Left renal cortex interstitium (tissue), 4 donors: ENCODE measurements at places on chromosomes 16 and 17. TPM values are rescaled to one million over a fixed set of nuclear protein-coding genes. Genes with fewer than 3 reads are reported as not detected.

DNA sequence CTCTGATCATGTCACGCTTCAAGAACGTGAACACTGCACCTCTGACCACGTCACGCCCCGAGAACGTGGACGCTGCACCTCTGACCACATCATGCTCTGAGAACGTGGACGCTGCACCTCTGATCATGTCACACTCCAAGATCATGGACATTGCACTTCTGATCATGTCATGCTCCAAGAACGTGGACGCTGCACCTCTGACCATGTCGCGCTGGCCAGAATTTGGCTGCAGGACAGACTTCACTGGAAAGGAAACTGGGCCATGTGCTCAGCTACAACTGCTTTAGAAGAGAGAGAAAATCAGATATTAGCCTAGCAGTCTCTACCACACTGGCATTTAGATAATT is 182.7 kb downstream of the RPTOR start:
- DNase-seq, result no peak

DNA sequence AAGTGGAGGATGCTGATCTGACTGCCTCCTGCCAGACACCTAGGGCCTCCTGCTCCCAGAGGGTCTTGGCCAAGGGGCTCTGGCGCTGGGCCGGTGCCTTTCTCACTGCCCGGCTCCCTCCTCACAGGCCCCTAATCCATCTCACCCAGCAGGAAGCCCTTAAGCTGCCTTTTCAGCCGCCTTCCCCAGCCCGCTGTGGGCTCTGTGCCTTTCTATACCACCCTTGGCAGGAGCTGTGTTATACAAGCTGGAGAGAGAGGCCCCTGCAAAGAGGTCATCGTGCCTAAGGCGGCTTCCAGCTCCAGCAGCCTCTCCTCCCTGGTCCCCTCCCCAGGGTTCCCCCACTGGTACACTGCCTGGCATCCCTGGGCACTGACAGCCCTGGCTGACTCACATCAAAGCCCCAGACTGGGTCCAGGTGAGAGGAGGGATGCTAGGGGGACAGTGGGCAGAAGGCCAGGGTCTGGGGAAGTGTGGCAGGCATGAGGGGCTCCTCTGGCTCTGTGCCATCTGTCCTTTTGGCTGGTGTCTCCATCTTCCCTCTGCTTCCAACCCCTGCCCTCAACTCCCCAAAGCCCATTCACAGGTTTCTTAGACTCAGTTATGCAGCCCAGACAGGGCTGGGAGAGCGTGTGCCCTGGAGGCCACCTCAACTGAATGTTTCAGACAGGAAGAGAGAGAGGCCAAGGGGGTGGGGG is 15.3 kb upstream of the FZD2 start:
- no peak for DNase-seq

DNA sequence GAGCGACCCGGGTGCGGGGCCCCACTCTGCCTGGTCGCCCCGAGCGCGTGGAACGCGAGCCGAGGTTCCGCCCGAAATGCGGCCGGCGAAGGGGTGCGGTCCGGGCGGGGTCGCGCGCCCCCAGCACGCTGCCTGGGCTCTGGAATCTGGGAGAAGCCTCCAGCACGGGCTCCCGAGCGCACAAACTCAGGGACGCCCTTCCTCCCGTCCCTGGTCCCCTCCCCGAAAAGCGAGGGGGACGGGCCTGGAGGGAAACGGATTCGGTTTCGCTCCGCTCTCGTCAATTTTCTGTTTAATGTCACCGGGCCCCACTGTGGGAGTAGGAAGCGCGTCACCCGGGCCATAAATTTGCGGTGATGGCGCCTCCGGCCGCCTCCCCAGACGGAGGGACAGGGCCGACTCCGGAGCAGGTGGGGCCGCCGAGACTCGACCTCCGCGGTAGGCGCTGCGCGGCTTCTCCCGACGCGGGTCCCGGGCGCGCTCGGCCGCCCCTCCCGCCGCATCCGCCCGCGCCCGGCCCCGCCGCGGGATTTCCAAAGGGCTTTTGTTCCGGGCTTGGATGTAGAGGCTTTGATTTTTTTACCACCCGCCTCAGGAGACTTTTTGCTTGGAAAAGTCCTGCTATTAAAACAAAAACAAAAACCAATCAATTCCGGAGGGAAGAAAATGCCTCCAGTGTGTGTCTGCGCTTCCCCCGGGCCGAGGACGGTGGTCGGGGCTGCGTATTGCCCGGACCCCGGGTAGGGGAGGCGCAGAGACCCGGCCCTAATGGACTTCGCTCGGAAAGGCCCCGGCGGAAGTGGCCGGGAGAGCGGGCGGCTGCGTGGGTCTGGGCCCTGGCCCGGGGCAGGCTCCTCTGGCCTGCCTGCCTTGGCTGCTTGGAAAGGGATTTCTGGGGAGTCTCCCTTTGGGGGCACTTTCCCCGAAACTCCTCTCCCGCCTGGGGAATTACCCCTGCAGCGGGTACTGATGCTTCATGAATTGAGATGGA is 7.9 kb upstream of the BAHCC1 start:
- no peak for DNase-seq

DNA sequence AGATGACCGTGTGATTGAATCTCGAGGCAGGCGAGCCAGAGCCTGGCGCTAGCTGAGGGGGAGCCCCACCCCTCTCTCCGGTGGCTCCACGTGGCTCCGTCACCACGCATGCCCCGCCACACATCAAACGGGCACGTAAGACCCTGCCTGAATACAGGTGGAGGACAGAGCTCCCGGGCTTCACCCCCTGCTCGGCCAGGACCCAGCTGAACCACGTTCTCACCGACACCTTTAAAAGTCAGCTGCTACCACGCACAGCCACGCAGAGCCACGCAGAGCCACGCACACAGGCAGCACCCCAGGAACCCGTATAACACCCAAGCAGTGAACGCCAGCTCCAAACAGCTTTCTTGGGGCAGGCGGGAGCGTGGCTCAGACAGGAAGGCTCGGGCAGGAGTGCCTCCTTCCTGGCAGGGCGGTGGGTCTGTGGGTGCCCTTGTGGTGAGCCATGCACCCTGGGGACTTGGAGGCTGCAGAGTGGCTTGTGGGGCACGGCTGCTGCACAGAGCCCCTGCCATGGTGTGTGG is 4.4 kb downstream of the TMEM204 start:
- no peak for DNase-seq

DNA sequence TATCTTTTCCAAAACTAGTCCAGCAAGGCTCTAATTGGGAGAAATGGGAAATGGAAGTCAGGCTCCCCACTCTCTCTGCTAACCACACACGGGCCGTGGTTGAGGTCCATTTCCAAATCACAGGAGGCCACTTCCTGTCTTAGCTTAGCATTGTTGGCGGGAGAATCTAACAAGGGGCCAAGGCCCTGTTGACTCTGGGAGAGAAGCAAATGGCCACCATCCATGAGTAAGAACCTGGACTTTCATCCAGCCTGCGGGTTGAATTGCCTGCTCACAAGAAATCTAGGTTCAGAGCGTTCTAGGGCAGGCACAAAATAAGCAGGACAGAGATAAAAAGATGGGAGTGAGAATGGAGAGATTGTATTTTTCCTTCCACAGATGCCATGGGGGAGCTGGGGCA is 5.7 kb downstream of the FAM20A start:
- no peak for DNase-seq

GRCh38 chr17:82881900-82882714 is 42.3 kb upstream of the ZNF750 start:
- DNase-seq, result no peak

- DNase-seq, result no peak
Measured at GRCh38 chr16:47392081-47392480, 68.8 kb downstream of the ITFG1 start.

DNA sequence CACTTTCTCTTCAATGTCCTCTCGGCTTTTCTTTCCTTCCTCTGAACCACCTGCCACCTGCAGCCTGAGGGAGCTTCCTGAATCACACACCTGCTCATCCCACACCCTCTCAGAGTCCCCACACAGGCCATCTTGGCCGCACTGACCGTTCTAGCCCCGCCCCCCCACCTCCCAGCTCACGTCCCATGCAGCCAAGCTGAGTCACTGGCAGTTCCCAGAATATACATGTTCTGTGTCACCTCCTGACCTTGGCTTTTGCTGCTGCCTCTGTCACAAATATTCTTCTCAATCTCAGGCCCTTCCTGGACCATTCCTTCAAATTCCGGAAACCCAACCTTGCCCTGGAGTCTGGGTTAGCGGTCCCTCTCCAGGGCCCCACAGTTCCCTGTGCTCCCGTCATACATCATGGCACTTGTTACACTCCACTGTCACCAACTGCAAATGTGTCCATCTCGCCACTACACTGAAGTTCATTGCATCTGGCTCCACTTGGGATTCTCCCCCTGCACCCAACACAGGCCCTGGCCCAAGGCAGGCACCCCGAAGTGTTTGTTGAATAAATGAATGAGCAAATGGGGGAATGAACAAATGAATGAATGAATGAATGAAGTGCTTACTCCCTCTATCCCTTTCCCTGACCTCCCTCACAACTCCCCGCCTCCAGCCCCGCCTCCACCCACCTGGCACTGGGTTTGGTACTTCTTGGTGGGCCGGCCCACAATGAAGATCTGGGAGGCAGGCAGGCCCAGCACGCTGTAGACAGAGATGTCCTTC is 12.8 kb downstream of the PIMREG start:
- DNase-seq, result no peak

The RHOT1 gene
- polyA plus RNA-seq, result 61.2 TPM

The SEC14L5 gene
- 0.20 TPM for polyA plus RNA-seq

The OR1A1 gene
- not detected for polyA plus RNA-seq

The OTOP3 gene
- not detected for polyA plus RNA-seq

The DPH1 gene
- 58.8 TPM for polyA plus RNA-seq
